ENCODE measurements at places on chromosomes 3 and 15. TPM values are rescaled to one million over a fixed set of nuclear protein-coding genes. Genes with fewer than 3 reads are reported as not detected.

Gene CLN6
- 31.0 TPM for total RNA-seq

DNA sequence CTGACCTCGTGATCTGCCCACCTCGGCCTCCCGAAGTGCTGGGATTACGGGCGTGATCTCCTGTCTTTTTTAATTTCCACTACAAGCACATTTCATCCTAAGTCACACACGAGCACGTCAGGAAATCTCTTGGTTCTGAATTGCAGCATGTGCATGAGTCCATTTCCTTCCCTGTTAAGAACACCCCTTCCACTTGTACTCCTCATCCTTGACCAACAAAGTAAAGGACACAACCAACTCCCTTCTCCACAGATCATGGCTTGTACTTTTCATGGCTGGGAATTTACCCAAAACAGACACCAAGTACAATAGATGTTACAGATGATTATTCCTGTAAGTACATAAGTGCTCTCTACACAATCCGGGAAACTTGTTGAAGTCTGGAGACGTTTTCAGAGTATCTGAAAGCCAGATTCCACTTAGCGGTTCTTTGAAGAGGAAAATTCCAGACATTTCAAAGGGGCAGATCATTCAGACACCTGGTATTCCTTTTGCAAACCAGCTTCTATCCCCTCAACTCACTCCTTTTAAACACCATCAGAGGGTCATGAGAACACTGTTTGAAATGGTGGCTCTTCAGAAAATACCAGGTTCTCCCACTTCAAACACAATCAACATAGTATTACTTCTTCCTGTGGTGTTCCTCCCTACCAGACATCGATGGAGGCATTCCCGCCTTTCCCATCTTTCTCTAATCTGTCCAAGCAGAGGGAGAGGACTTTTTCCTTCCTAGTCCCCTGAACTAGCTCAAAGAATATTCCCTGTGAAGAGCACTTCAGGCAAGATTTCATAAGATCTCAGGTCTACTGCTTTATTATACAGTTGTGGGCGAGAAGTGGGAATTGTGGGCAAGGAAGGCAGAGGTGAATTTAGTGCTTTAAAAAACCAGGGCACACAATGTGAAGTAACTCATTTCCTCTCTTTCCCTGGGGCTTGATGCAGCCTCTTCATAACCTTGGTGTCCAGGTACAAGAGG lies 80.1 kb upstream of the TSC22D2 start:
- no peak for DNase-seq

GRCh38 chr15:93033434-93034045 lies 55.5 kb downstream of the RGMA start:
- DNase-seq: no peak

GRCh38 chr15:91790836-91791235 lies 62.7 kb upstream of the SLCO3A1 start:
- no peak for DNase-seq

DNA sequence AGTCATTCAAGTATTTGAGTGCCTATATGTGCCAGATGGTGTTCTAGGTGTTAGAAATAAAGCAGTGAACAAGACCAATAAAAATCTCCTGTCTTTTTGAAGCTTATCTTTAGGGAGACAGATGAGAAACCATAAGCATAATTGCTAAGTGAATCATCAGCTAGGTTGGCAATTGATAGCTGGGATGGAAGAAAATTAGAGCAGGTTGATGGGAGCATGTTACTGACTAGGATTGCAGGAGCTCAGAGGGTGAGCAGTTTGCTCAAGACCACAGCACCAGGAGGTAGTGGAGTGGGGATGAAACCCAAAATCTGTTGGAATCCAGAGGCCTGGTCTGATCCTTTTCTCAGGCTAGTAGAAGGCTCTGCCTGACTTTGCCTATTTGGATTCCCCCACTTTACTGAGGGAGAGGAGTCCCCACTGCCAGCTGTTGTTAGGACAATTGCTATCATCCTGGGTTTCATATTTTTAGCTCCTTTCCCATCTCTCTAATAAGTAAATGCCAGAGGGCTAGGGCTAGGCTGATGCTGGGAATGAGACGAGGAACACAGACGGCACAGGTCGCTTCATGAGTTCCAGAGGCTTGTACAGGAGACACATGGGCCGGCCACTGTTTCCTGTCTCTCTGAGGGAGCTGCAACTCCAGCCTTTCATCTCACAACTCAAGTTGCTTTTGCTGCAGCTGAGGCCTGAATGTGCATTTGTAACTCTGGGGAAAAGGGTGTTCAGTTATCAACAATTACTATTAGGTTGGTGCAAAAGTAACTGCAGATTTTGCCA lies 102.9 kb downstream of the CACNA1D start:
- DNase-seq: no peak

DNA sequence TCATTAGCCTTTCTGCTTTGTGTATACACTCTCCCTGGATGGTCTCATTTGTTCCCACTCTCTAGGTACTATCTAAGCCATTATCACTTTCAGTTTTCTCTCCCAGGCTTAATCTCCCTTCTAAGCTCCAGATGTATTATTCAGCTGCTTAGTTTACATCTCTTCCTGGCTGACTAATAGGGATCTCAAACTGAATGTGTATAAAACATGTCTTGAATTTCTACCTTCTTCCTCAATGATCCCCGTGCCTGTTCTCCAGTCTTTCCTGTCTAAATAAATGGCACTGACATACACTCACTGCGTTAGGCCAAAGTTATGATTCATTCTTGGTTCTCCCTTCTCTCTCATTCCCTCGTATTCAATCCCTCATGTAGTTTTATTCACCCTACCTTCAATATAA lies 127.3 kb downstream of the NR2F2 start:
- no peak for DNase-seq

Data from mucosa of descending colon (tissue), 3 donors.